ENCODE measurements at places on chromosomes 13 and 19.

- DNase-seq, result no peak
Measured at GRCh38 chr19:46622118-46622446, 2.8 kb downstream of the PTGIR start.

DNA sequence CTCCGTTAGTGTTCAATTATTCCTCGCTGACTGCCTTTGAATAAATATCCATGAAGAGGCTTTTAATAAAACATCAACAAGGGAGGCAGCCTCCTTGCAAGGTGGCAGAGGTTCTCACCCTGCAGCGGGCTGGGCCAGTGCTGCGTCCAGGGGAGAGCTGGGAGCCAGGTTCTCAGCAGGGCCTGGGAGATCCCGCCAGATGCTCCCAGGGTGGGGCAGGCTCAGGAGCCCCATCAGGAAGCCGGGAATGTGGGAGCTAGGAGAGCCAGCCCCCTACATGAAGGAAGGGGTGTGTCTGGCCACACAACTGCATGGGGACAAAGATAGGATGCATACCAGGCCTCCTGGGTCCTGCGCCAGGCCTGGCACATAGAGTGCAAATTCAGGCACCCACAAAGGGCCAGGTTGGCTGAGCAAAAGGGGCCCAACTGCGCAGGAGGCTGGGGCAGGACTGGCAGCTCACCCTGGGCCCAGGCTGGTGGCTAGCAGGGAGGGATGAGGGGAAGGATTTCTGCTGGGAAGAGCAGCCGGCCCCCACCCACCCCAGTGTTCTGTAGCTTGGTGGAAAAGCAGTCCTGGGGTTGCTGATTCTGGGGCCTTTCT is 22.8 kb downstream of the VSTM2B start:
- DNase-seq, result no peak

DNA sequence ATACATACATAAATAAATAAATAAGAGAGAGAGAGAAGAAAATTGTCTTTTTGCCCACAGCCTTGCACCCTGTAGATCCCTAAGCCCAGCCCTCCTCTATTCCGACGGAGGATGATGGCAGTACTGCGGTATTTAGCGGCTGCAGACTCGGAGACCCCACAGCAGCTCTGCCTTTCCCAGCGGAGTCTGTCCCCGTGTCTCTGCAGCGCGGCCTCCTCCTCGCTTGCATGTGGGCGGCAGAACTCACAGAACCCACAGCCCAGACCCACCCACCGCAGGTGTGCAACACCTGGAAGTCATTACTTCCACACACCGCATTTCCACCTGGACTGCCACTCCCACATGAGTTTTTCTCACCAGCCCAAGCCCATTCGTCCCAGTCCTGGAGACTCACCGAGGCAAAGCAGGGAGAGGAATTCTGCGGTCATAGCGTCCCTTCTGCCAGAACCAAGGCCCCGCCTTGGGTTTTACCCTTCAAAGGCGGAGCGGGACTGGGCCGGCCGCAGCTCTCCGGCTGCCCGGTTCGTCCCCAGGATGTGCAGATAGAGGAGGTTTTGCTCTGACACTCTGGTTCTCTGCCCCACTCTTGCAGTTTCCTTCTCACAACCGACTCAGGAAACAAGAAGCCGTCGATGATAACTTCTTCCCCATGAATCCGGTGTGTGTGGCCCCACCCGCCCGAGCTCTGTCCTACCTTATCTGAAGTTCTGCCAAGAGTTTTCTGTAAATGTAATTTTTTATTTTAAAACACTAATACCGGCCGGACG is at the start of gene VSTM1:
VSTM1 (minus strand) TSS at position 548 of the 767 bp plus-strand sequence; CDS start at position 428, 120 bp downstream.
- DNase-seq, result no peak

DNA sequence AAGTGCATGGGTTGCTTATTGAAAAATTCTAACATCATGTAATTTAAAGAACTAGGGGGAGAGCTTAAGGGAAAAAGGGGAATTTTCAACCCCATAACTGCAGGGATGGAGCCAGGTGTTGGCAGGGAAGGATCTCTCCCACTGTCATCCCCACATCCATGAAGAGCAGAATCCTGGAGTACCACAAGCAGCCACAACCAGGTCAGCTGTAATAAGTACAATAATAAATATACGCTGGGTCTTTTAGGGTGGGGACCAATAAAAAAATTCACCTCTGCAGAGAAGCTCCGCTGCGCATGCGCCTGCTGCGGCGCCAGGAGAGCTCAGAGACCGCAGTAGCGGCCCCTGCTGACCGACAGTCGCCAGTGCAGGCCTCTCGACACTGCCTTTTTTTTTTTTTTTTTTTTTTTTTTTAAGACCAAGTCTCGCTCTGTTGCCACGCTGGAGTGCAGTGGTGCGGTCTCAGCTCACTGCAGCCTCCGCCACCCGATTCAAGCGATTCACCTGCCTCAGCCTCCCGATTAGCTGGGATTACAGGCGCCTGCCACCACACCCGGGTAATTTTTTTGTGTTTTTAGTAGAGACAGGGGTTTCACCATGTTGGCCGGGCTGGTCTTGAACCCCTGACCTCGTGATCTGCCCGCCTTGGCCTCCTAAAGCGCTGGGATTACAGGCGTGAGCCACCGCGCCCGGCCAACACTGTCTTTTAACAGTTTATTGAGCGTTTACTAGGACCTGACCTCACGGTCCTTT is 2.5 kb upstream of the EEF2 start:
- peak; percentile 87 for DNase-seq

GRCh38 chr19:5803752-5804515 is 933 bp upstream of the NRTN start:
- DNase-seq, result peak; percentile 98

GRCh38 chr19:31377736-31378135 is 28.5 kb upstream of the TSHZ3 start:
- no peak for DNase-seq

DNA sequence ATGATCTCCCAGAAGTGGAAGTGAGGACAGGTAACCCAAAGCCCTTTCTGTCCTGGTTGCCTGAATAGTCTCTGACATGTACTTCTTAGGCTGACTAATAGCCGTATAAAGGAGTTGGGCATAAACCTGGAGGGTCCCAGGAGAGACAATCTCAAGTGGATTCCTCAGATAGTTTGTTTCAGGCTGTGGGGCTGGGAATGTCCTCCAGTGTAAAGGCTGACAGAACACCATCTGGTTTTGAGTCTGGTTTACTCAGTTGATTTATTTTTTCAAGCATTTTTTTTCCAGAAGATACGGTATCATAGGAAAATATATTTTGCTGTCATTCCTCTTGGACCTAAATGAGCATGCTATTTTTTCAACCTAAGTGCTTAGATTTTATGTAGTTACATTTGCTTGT is 15.2 kb downstream of the HTR2A start:
- DNase-seq, result no peak

DNA sequence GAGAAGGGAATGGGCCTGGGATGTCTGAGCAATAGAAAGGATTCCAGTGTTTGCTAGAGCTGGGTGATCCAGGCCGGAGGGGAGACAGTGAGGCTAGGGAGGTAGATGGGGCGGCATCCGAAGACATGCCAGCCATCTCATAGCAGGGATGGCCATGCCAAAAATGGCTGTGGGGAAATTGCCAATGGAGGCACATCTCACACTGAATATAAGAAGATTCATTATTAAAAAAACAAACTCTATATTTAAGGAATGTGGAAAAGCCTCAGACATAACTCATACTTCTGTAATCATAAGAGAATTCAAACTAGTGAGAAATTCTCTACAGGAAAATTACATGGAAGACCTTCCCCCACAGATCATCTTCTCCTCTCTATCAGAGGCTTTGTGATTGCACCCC is 289.2 kb downstream of the FGF9 start:
- no peak for DNase-seq

GRCh38 chr13:30371649-30372265 is 50.5 kb upstream of the UBE2L5 start:
- peak; percentile 23 for DNase-seq

DNA sequence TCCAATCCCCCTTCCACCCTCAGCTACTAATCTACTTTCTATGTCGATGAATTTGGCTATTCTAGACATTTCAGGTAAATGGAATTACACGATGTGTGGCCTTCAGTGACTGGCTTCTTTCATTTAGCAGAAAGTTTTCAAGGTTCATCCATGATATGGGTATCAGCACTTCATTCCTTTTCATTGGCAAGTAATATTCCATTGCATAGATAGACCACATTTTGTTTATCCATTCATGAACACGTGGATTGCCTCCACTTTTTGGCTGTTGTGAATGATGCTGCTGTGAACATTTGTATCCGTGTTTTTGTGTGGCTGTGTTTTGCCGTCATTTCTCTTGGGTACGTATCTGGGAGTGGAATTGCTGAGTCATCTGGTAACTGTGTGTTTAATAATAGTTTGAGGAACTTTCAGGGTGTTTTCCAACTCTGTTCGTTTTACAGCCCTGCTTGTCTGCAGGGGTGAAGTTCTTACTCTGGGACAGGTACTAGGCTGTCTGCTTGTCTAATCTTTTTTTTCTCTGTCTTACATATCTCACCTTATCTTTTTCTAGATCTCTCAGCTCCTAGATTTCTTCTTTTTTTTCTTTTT is 32.5 kb downstream of the MARK4 start:
- DNase-seq, result no peak

GRCh38 chr19:42178791-42179674 is 38.4 kb downstream of the DEDD2 start:
- no peak for DNase-seq

DNA sequence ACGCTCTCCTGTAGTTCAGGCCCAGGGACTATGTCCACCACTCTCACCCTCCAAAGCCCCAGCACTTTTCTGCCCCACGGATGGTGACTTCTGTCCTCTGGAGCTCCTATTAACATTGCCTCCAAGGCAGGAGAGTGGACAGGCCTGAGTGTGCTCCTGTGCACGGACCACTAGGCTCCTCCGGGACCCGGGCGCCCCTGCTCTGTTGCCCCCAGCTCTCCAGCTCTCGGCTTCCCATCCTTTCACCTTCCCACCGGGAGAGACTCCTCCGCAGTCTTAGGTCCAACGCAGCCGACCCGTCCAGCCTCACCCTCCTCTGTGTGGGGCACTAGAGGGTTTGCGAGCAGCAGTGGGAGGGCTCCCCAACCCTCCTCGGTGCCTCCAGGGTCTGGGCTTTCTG is 30.4 kb downstream of the CAPN12 start:
- DNase-seq, result no peak

DNA sequence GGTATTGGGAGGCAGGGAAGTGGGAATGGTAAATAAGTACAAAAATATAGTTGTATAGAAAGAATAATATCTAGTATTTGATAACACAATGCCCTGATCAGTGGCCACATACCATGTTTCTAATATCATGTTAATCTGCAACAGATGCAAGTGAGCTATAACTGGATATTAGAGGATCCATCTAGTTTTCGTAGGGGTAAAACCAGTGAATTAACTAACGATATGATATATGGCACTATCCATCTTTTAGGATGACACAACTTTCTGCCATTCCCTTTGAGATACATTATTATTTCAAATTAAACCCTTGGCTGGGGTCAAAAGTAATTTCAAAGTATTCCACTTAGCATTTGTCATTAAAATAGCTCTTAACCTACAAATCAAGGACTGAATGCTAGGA is 1686.2 kb downstream of the SLITRK1 start:
- no peak for DNase-seq

DNA sequence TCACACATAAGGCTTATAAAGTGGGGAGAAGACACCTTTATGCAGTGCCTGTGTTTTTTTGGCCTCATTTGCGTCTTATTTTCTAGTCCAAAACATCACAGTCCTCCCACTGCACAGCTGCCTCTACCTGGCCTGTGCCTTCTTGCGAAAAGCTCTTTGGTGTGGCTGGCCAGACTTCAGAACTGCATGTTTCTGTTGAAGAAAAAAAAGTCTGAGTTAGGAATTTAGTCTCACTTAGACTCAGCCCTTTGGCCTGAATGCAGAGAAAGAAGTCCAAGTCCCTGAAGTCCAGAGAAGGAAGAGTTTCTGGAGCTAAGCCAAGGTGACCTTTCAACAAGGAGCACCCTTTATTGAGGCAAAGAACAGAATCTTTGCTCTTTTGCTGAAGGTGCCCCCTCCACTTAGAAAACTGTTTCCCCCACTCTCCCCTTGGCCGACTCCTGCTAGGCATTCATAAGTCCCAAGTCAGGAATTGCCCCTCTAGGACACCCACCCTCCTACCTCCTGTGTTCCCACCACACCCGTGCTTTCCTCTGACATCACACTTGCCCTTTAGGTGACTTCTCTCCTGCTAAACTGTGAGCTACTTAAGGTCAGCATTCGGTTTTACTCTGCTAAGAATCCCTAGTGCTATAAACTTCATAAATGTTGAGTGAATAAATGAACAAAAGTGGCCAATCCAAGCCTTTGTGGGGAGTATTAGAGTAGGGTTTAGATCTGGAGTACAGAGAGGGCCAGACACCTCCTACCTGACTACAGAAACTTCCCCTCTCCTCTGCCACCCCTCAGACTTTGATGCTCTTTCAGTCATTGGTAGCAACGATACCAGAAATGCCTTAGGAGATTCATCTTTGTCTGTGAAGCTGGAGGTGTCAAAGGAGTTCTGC is 226.8 kb downstream of the LACC1 start:
- no peak for DNase-seq

DNA sequence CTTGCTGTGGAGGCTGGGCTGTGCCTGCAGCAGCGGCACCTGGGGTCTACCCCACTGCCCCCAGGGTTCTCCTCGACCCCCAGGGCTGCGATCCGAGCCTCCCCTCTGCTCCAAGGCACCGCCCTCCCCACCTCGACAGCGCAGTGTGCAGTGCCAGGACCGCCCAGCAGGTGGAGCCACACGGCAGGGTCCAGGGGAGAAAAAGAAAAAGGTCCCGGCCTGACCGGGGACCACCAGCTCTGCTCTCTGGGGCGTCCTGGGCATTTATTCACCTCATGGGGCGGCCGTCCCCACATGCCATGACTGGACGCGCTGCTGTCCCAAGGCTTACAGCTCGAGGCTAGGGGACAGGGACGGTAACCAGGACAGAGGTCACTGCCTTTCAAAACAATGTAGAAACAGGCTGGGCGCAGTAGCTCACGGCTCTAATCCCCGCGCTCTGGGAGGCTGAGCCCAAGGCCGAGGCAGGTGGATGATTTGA is 10.6 kb downstream of the REXO1 start:
- DNase-seq, result peak; percentile 62
